Umbilical cord (tissue), 2 donors: ENCODE measurements at places on chromosomes 3 and 15. TPM values are rescaled to one million over a fixed set of nuclear protein-coding genes. Genes with fewer than 3 reads are reported as not detected.

DNA sequence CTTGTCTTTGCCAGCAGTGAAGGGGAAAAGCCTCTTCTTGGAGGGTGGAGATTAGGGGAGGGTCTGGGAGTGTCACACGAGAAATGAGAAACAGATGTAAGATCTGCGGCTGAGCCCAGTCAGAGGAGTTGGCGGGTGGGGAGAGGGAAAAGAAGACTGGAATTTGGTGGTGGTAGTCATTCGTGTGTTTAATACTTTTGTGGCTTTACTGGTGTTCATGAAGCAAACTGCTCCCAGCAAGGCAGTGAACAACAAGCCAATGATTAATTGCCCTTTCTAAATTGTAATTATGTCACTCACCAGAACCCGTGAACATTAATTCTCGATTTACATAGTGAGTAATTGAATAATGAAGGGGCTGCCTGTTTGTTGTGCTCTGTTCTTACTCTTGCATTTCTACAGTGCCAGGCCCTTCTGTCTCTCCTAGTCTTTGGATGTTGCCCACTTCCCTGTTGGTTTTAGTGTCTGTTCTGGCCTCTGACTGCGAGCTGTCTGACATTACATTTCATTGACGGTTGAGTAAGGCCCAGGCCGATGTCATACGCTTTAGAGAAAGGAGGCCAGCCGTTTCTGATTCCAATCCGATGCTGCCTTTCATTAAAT lies 78.0 kb downstream of the CHCHD6 start:
- DNase-seq, result peak; percentile 94

DNA sequence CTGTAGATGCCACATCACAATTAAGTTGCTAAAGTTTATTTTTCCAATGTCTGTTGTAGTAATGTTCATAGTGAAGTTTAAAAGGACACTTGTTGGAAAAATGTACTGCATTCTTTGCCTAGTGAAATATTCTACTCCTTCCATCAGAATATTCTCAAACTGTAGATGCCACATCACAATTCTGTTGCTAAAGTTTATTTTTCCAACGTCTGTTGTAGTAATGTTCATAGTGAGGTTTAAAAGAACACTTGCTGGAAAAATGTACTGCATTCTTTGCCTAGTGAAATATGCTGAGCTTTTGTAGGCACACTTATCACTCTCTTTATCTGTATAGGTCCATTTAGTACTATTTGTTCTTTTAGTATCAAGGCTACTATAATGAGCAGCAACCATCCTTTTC lies 836.1 kb downstream of the NAALADL2 start:
- DNase-seq, result no peak

- DNase-seq, result no peak
These were observed 58.3 kb upstream of the GADL1 start for GRCh38 chr3:30952786-30953185.

The CEMIP gene
- total RNA-seq, result 2.4 TPM

The SPTSSB gene
- 2.2 TPM for total RNA-seq
